Iris pigment epithelial cell (primary cell): ENCODE measurements at places on chromosomes 2 and 18.
A peak's percentile ranks its signal among the peaks of the same experiment; 100 is the strongest.

DNA sequence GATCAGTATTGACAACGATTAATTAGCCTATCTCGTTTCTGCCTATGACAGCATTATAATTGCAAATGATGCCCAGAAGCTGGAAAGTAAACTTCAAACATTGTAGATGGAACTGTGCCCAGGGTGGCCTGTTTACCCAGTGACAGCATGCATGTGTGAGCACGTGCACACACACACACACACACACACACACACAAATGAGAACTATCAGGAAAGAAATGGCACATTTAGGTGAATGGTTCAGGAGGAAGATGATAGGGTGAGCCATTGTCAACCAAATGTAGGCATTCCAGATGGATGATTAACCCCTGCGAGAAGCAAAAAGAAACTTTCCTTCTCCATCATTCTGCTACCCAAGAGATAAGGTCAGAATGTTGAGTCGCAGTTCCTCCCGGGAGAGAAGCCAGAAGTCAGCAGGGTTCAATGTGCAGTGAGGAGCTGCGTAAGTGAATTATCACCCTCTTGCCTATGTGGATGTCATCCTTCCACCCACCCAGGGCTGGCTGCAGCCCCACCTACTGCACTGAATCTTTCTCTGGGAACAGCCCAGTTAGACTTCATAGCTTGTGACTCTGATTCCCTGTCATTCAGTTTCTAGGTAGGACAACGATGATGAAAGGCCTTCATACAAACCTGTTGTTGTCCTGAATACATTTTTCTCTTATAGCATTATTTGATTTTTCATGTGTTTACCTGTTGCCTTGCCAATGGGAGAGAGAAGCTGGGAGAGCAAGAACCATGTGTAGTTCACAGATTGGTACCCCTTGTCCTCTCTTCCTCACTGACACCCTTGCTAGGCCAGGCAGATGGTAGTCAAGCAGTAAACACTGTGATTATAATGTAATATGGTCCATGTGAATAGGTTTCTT, 3.5 kb upstream of the APOB start:
- DNase-seq: peak; percentile 14

DNA sequence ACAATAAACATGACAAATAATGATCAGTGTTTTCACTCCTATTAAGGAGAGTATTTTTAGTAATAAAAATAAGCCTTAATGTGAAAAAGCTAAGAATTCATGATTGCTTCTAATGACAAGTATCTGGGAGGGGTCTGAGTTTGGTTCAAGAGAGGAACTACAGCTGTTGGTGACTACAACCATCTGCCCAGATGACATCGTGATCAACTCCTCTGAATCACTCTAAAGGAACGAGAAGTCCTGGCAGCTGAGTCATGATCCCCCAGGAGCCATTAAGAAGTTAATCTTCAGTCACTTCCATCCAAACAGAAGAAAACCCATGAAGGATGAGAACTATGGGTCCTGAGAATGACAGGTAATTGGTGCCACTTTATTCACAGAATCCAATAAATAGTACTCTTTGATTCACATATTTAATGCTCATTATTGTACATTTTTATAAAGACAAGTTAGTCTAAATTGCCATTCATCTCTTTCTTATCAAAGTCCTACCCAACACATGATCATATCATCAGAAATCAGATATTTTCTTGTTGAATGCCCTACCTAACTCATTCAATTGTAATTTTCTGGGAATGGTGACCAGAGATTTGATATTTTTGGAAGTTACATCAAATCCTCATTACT, 6.8 kb downstream of the TFPI start:
- peak; percentile 97 for DNase-seq

DNA sequence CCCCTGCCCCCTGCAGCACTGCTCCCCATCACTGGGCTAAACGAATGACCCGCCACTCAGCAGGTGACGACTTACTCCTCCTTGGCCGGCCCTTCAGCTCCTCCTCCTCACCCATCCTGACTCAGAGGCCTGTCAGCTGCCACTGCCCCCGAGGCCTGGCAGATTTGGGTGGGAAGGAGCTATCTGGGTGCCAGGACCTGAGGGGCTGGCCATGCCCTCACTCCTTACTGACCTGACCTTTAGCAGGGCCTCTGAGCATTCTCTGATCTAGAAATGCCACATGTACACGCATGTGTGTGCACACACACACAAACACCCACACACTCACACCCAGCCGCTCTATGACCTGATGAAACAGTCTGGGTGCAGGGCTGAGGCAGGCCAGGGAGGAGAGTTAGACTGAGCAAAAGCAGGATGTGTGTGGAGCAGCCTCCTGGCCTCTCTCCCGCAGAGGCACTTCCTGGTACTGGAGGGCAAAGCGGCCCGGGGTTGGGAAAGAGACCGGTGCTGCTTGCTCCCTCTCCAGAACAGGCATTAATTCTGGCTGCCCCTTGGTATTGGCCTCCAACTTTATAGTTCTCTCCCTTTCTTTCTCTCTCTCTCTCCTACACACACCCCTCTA, 68.0 kb downstream of the ZFP36L2 start:
- peak; percentile 69 for DNase-seq

- no peak for DNase-seq
Measured at GRCh38 chr2:49153252-49153651, 1.1 kb downstream of the FSHR start.

DNA sequence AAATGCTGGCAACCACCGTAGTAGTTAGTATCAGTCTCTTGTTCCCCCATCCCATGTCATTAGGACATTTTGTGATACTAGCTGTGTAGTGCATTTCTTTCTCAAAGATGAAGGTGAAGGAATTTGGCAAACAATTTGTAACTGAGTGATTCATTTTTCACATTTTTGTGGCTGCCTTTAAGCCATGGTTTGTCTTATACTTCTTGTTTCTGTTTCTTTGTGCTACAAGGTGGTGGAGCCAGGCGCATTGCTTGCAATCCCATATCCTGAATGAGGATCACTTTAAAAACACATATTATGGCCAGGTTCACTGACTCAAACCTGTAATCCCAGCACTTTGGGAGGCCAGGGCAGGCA, 40.6 kb downstream of the GPD2 start:
- peak; percentile 89 for DNase-seq
